ENCODE measurements at places on chromosomes 1 and 21.
A peak's percentile ranks its signal among the peaks of the same experiment; 100 is the strongest.

- DNase-seq = no peak
These were observed 21.7 kb downstream of the ARHGEF10L start for GRCh38 chr1:17561247-17561548.

- DNase-seq = no peak
These were observed 344.1 kb upstream of the VAMP3 start for GRCh38 chr1:7426780-7427604.

- DNase-seq = no peak
These were observed 91.7 kb downstream of the TPR start for GRCh38 chr1:186283374-186283773.

GRCh38 chr1:220123066-220123465, 29.1 kb downstream of the IARS2 start:
- DNase-seq = no peak

DNA sequence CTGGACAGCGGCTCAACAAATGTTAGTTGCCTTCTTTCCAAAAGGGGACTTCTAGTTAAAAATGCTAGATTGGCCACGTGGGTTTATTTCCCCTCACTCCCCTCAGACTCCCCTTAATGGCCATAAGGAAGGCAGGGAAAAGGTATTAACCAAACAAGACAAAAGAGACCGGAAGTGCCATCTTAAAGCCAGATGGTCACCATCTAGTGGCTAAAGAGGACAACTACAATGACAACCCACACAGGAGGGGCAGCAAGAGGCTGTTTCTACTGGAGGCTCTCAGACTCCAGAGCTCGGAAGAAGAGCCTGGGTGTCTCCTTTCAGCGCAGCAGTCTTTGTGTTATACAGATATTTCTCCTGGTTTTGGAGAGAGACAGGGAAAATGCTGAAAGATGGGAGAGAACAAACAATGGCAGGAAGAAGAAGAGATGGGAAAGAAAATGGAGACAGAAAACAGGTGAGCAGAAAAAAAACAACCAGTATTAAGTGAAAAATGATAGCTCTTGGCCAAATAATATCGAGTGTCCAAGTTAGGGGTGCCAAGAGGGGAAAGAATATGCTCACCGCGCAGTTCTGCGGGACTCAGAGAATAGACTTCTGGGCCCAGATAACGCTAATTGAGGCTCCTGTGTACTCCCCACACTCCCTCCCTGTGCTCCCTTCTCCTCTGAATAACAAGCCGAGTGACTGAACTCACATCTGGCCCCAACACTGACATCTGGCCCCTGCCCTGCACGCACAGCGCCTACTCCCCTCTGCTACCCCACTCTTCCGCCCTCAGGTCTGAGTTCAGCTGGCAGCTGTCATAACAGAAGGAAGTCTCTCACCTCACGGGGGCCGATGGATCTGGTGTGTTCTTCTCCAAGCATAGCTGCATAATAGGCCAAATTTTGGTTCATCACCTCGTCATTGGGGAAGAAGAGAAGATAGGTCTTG, 9.6 kb downstream of the P3H1 start:
- DNase-seq = peak; percentile 57

DNA sequence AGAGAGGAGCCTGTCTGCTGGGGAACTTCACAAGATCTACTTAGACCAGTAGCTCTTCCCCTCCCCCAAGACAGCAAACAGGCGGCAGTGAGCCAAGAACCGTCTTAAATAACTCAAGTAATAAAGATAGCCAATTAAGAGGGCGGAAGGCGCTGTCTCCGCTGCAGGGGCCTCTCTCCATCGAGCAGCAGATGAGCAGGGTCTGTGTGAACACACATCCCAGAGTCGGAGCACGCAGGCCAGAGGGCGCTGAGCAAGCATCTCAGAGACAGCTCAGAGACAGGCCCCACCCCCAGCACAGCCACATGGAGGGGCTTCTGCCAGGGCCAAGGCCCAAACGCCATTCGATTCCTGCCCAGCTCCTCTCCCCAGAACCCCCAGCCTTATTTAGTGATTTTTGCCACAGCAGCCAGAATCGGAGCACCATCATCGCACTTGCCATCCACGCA, 11.1 kb downstream of the IFFO2 start:
- no peak for DNase-seq

GRCh38 chr1:182955596-182956588, 2.9 kb upstream of the SHCBP1L start:
- DNase-seq = no peak

- no peak for DNase-seq
These were observed at the start of gene TTLL10 for GRCh38 chr1:1173793-1174415. TSS of gene TTLL10 (plus strand) at chr1:1173880. CDS start at chr1:1179216, 5,336 bp downstream.

DNA sequence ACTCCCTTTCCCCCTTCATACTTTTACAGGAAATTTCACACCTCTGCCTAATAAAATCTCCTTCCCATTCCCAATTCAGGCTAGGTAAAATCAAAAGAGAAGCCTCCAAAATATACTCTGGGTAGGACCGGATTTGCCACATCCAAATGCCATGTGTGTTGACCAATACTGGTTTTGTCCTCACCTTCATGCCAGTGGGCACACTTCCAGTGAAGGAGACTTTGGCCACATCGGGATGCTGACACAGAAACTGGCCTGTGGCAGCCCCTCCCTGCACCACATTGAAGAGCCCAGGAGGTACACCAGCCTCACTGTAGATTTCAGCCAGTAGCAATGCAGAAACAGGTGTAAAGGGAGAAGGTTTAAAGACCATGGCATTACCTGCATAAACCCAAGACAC, 18.1 kb downstream of the ALDH9A1 start:
- no peak for DNase-seq

DNA sequence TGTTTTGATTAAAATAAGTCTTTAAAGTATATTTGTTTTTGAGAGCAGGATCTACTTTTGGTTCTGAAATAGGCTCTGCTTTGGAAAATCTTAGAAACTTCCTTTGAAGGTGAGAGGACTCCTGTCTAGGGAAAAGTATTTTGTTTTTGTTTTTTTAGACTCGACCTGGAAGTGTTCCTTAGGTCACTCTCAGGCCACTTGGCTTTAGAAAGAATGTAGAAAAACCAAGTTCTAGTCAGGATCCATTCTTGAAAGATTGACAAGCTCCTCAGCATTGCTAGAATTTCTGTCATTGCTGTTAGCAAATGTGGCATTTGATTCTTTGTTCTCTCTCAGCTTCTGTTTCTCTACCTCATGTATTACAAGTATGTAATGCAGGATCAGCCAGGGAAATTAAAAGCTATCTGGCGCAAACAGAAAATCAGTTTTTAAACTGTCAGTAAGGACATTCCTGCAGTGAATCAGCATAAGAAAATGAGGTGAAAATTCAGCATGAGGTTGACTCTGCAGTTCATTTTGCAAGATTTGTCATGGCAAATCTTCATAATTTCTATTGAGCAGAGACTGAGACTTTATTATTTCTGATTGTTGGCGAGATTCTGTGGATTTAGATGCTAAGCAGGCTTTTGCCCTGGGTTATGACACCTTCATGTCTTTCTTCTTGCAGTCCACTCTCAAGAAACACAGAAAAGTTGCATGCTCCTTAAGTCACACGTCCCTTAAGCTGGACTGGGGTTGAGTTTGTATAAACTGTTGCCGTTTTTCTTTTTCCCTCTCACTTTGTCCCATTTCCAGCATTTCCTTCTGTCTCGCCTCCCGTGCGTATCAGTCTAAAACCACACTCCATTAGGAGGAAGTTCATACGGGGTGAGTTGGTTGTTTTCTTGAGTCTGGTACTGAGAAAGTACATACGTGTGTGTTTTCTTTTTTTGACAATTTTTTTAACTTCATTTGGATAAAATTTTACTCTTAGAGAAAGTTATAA, 12.6 kb downstream of the NTPCR start:
- DNase-seq = no peak

DNA sequence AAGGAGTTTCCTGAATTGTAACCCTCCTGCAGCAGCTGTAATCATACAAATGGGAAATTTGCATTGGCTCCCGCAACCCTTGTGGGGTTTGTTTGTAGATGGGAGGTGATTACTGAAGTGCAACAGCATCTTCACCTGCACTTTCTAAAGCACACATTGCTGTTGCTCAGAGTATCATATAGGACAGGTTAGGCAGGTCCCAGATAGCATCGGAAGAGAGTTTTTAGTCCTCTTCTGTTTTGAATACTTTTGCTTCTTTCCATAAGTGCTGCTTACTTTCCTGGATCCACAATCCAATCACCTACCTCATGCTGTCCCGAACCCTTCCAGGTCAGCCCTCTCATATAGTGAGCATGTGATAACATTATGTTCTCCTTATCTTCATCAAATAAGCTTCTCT, 300.4 kb downstream of the PTPRC start:
- peak; percentile 59 for DNase-seq

GRCh38 chr1:228850141-228851100, 115.1 kb downstream of the RHOU start:
- no peak for DNase-seq

- DNase-seq = no peak
These were observed 42.1 kb downstream of the PARP1 start for GRCh38 chr1:226365831-226366231.

- DNase-seq = no peak
These were observed 378.9 kb upstream of the RUNX1 start for GRCh38 chr21:35428001-35428320.

DNA sequence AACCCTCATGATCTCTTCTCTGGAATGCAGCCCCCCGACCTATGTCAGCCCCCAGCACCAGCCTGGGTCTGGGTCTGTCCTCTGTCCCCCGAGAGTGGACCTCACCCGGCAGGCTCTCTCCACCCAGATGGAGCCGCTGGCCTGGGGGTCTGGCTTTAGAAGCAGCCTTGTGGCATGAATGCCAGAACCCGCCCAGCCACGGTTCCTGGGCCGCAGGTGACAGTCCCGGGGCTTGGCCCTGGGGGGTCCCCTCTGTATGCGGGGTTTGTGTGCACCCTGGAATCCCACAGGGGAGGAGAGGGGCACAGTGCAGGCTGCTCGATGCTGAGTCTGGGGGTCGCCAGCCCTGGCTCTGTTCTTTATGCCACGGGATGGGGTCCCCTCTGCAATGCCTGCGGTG, 96.0 kb upstream of the ACTRT2 start:
- no peak for DNase-seq

- no peak for DNase-seq
These were observed 99.5 kb upstream of the GJB5 start for GRCh38 chr1:34655206-34655874.

DNA sequence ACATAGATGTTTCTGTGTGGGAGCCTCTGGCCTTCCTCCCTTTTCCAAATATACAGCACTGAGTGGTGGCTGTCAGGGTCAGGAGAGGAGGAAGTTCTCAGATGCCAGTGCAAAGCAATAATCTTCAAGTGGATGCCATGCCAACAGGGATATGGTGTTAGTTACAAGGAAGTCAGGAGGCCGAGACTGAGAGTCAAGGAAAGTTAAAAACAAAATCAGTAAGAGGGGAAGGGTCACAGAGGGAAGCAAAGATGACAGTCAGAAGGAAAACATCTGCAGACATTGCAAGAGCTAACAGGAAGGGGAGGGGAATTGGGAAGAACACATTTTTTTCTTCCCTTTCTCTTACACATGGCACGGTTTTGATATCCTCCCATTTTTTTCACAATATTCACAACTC, 691.4 kb downstream of the ADGRL2 start:
- no peak for DNase-seq

DNA sequence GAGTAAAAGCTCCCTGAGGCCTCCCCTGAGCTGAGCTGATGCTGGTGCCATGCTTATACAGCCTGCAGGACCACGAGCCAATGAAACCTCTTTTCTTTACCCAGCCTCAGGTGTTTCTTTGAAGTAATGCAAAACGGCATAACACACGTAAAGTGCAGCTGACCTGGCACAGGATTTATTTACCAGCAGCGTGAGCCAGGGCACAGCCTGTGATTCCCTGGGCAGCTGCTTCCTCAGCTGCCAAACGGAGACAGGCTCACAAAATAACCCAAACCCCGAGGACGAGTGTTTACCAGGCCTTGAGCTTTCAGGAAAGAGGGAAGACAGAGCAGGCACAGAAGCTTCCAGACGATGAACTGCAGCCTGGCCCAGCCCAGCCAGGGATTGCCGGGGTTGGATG, 120.6 kb upstream of the ARHGEF16 start:
- no peak for DNase-seq

DNA sequence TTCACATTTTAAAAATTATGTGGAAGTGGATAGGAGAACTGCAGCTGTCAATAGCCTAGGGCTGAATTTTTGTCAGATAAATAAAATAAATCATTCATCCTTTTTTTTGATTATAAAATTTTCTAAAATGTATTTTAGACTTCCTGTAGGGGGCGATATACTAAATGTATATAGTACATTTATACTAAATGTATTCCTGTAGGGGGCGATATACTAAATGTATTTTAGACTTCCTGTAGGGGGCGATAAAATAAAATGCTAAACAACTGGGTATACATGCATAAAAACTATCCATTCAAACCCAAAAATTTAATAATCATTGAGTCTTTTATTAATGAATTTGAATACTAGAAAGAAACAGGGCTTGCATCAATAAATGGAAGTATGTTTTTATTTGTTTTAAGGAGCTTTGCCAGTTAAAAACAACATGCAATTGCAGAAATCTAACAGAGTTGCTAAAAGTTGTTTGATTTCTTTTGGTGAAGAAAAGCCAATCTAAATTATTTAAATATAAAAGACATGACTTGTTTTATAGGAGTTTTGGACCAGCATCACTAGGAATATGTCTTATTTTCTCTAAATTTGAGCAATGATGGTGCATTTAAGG, 31.4 kb downstream of the CLCA1 start:
- peak; percentile 71 for DNase-seq

DNA sequence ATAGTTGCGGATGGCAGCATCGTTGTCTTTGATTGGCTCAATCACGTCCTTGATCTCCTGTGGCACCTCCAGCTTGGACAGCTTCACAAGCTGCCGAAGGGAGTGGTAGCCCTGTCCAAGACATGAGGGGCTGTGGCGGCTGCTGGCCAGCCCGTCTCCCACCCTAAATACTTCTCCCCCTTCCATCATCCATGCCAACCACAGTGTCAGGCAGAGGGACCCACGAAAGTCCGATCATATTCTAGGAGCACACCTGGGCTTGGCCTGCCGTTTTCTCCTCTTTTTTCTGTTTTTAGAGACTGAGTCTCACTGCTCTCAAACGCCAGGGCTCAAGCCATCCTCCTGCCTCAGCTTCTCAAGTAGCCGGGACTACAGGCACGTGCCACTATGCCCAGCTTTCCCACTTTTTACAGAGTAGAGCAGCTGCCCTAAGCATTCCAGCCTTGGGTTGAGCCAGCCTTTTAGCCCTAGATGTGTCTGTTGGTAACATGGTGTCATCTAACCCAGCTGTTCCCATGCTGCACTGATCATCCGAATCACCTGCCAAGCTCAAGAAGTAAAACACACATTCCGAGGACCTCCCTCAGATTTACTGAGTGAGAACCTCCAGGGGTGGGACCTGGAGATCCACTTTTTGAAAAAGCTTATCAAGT, 10.4 kb downstream of the MTHFR start:
- DNase-seq = no peak

DNA sequence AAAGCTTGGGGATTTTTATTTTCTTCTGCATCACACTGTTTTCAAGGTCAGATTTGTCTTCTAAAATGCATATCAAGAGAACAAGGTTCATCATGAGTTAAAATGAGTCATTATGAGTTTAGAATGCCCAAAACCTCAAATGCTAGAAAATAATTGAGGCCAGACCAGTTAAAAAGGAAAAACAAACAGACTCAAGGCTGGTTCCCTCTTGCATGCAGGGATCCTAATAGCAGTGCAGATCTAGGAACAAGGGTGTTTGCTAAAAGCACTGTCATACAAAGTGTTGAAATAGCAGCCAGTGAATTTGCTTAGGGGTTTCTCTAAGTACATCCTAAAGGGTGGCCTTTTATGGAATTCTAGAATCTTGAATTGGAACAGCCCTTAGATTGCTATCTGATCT, 15.3 kb downstream of the BEND5 start:
- no peak for DNase-seq

GRCh38 chr21:34911360-34911759, 137.7 kb downstream of the RUNX1 start:
- DNase-seq = no peak

- DNase-seq = no peak
These were observed 34.0 kb upstream of the ARHGAP29 start for GRCh38 chr1:94271373-94271772.
